Stimulated activated CD8-positive, alpha-beta memory T cell treated with anti-CD3 and anti-CD28 coated beads, Interleukin-2, amount 100 ng/mL, for 1 hour (primary cell): ENCODE measurements at places on chromosomes 3 and 15.

- no peak for DNase-seq
Observed at GRCh38 chr15:73691396-73691795, 7.2 kb downstream of the CD276 start.

DNA sequence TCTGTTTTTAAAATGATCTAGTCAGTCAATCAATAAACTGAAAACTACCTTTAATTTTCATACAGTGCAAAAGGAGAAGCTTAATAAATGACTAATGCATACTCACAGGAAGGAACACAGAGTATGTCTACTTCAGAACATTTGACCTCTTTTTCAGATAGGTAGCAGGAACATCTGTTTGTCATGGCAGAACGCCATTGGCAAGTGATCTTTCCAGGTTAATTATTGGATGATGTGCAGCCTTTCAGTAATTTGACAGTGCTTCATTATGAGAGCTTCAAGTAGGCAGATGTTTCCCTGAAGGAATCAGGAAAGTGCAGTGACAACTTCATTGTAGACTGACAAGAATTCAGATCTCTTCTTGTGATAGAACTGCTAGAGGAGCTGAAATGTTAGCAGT is 325.0 kb downstream of the OTOL1 start:
- DNase-seq, result no peak

- DNase-seq, result no peak
Observed at GRCh38 chr3:127087441-127087840, 104.5 kb downstream of the PLXNA1 start.

DNA sequence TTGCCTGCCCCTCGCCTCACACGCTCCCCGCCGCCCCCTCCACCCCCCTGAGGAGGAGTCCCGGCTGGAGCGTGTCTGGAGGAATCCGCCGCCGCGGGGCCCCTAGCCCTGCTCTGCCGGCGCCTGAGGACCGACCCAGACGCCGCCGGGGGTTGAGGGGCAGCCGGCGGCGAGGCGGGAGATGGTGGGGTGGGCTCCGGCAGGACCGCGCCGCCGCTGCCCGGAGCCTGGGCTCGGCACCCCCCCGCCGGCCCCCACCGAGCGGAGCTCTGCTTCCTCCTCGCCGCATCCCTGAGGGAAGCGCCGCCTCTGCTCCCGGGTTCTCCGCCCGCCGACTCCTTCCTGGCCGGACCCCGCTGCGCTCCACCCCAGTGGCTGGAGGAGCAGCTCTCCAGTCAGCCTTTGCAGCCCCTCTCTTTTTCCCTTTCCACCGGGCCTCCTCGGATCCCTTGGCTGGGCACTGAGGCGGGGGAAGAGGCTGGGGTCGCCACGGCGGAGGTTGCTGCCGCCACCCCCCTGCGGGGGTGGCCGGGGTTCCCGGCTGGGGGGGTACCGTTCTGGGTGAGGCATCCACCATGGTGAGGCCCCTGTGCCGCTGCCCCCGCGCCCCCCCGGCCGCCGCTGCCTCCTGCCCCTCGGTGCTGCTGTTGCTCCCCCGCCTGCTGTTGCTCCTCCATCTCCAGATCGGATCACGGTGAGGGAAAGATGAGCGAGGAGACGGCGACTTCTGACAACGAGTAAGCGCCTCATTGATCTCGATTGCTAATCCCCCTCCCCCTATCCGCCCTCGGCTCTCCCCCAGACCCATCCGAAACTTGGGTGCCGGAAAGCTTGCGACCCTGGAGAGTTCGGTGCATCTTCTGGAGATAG is at the start of gene SPRED1:
SPRED1 (plus strand) TSS at position 356 of the 870 bp plus-strand sequence; CDS start at position 706, 350 bp downstream.
- DNase-seq, result no peak

DNA sequence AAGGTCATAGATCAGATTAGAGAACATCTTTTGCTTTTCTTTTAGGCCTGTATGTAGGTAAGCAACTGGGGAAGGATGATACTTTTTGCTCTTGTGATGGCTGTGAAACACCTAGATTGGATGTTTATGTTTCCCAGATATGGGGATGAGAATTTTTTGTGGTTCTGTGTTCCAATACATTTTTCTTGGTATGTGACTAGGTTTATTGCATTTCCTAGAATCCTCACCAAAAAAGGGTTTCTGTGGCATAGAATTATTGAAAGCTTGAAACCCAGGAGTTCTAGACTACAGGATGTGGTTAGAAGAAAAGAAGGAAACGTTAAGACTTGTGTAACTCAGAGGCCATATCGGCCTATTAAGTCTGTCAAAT is 25.8 kb downstream of the OXNAD1 start:
- DNase-seq, result no peak

DNA sequence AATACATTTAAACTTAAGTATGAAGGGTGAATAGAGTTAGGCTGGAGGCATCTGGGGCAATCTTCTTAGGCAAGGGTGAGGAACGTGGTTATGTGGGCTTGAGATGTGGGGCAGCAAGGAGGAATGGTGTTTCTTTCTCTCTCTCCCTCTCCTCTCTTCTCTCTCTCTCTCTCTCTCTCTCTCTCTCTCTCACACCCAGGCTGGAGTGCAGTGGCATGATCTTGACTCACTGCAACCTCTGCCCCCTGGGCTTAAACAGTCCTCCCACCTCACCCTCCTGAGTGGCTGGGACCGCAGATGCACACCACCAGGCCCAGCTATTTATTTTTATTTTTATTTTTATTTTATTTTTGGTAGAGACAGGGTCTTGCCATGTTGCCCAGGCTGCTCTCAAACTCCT is 4.0 kb upstream of the MGA start:
- DNase-seq, result no peak

- no peak for DNase-seq
Observed at GRCh38 chr3:116112696-116113095, 332.6 kb downstream of the LSAMP start.

DNA sequence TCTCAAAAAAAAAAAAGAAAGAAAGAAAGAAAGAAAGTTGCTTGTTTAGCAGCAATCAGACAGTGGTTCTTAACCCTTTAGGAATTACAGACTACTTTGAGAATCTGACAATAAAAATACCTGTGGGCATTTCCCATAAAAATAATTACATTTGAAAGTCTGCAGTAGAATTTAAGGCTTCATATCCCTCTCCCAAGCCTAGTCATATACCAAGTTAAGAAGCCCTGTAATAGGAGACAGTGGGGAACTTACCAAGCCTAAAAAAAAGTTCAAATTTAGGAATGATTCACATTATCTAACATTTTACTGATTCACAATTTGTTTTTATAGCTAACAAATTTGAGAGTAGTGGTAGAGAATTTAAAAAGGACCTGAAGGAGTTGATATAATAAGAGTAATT is 47.5 kb downstream of the LRRFIP2 start:
- no peak for DNase-seq

DNA sequence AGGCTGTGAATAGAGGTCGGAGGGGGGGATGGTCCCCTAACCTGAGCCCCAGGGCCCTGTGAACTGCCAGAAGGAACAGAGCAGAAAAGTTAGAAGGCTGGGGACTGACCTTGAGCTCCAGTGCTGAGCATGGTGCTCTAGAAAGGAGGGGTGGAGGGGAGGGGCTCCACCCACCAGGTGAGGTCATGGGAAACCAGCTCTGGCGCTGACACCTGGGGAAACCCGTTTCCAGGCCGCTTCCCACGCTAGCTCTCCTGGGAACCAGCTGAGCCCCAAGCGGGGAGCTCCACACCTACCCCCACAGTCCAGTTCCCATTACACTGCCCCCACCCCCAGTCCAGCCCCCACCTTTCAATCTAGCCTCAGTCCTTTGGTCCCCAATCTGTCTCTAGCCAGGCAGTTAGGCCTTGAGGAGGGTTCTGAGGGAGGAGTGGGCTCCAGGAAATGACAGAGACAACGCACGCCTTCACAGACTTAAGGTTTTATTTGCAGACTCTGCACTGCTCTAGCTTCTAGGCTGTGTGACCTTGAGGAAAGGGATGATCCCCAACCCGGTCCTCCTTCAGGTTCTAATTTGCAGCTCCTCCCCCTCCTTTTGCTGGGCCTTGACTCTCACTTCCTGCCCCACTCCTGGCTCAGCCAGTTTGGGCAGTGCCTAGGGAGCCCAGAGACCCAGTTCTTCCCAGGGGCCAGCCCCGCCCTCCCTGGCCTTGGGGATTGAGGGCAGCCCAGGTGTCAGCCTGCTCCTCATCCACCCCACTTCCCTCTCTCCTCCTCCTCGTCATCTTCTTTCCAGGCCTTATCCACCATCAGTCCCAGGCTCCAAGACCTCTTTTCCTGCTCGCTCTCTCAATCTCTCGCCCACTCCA is 2.1 kb downstream of the RHOV start:
- no peak for DNase-seq

GRCh38 chr3:120983841-120984240 is 75.8 kb downstream of the STXBP5L start:
- no peak for DNase-seq

GRCh38 chr3:10194328-10195071 is 29.8 kb downstream of the IRAK2 start:
- peak; percentile 22 for DNase-seq

GRCh38 chr3:62670351-62670750 is 204.9 kb downstream of the CADPS start:
- DNase-seq, result no peak

DNA sequence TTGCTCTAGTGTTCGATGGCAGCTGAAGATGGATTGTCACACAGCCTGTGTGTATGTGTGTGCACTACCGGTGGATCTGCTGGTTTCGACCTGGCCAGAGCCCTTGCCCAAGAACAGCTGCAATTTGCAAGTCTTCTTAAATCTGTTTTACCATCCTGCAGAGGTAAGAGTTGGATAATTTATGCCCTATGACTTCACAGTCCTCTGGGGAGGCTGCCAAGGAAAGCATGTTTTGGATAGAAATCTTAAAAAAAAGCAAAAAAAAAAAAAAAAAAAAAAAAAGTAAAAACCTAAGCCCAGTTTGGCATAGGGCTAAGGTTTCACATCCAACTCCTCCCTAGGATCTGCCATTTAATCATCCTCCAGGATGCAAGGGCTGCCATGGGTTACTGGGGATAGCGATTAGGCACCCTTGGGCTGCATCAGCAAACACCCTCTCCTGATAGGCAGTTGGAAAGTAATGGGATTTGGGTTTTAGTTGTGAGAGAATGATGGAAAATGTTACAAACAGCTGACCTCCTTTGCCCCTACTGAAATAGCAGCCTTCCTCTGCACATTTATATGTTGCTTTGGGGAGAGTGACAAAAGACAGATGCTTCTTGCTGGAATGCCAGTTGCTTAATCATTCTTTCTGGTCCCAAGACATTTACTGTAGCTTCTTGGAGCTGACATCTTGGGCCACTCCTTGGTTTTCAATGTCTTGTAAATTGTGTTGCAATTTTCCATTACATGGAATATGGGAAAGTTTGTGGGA is 35.4 kb downstream of the CD200R1L start:
- DNase-seq, result no peak

DNA sequence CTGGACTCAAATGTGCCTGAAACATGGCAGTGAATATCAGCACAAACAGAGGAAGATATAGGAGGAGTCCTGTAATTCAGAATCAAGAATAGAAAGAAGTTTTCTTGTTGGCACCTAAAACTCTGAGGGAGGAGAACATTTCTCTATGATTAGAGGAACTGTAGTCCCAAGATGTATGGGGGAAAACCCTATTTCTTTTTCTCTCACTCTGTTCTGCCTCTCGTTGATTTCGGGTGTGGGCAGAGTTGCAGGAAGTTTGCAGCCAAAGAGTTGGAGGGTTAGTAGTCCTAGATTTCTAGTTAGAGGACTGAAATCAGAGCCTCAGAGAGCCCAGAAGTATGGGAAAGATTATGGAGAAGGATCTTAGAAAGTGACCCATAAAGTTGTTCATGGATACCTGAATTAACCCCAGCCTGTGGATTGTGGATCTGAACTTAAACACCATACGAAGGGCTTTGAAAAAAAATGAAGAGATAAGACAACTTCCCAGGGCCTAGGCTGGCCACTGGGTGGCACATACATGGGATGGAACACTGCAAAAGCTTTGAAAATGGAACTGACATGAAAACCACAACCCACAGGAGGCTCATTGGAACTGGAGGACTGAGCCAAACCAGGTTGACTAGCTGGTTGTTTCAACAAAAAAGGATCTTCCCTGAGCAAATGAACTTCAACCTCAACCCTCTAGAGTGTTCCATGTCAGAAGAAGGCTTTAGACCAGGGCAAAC is 34.6 kb downstream of the FMN1 start:
- no peak for DNase-seq

DNA sequence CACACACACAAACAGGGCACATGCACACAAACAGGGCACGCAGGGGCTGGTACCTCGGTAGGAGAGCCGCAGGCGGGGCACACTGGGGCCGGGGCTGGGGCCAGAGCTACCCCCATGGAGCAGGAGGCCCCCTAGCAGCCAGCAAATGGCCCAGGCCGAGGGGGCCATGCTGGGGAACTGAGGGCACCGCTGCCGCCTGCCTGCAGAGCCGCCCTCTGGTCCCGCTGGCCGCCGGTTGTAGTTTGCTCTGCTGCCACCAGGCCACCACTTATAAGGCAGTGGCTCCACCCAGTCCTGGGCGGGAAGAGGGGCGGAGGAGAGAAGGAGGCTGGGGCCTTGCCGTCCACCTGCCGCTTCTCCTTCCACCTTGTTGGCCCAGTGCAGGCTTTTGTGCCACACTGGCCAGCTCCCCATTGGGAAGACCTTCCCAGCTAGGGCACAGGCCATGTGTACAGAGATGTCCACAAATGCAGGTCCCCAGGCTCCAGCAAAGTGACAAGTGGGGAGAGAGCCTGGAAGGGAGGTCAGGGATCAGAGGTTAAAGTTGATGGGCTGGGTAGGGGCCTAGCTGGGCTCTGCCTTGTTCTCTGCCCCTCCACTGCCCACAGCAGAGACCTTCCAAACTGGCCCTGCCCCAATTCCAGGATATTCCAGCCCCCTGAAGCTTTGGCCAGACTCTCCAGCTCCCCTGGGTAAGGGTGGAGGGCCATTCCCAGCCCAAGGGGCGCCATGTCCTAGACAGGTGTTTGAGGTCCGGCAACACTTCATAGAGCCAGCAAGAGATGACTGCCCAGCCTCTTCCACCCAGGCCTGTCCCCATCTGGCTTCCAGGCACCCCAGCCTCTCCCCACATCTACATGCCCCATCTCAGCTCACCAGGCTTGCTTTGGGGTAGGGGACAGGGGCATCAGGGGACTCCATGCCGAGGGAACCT is at the start of gene SEMA3G:
SEMA3G (minus strand) TSS at position 244 of the 934 bp plus-strand sequence; CDS start at position 168, 76 bp downstream.
- peak; percentile 19 for DNase-seq

DNA sequence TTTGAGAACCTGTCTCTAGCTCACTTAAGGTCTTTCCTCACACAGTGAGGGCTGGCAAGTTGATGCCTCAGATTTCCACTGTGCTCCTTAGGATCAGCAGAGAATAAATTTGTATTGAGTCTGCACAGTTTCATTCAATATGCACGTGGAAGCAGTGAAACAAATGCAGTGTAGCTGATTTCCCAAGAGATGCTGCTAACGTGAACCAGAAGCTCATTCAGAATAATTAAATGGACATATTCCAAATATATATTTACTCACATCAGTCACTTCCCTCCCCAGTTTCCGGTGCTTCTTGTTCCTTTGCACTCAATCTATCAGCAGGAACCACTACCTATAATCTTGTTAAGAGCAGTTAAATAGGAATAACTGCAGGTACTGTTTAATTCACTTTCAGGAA is 86.1 kb downstream of the UNC13C start:
- no peak for DNase-seq

- no peak for DNase-seq
Observed at GRCh38 chr15:38187630-38188313, 64.9 kb upstream of the SPRED1 start.

DNA sequence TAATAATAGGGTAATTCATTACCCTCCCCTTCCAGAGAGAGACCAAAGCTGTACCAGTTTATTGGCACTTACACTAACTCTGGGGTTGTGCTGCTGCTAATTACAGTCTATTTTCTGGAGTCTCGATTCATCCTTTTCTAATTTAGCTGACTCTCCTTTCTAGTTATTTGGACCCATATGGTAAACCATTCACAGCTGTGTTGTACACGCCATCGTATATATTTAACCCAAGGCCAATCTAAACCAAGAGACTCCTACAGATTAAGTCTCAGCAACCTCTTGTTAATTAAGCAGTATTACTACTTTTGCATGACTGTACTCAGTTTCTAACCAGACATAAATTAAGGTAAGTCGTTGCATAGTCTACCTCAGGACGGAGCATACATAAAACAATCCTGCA is 22.5 kb downstream of the ANXA2 start:
- no peak for DNase-seq
